ENCODE measurements at places on chromosomes 4 and X. TPM values are rescaled to one million over a fixed set of nuclear protein-coding genes. Genes with fewer than 3 reads are reported as not detected.

Gene CCDC160
- total RNA-seq, result not detected

Gene PRRG3
- total RNA-seq, result 1.1 TPM

Gene FGFBP1
- total RNA-seq, result 178 TPM

Gene MCUB
- 57.4 TPM for total RNA-seq

Gene SHROOM2
- total RNA-seq, result 10.7 TPM

Gene CENPVL2
- not detected for total RNA-seq

Gene TBX22
- not detected for total RNA-seq

Gene NEUROG2
- total RNA-seq, result not detected

Gene LRAT
- total RNA-seq, result 0.11 TPM

GRCh38 chrX:19709812-19710518 is 177.4 kb downstream of the SH3KBP1 start:
- DNase-seq, result no peak
- no peaks in the 10 kb centered on the region for H3K36me3 ChIP-seq

- H3K36me3 ChIP-seq, result no peaks in the 10 kb centered on the region
- no peak overlapping the region for H3K4me3 ChIP-seq
- no peaks in the 10 kb centered on the region for H3K27me3 ChIP-seq
- H3K27ac ChIP-seq, result no peak overlapping the region
Measured at GRCh38 chr4:79662651-79663050, 254.6 kb upstream of the GK2 start.

DNA sequence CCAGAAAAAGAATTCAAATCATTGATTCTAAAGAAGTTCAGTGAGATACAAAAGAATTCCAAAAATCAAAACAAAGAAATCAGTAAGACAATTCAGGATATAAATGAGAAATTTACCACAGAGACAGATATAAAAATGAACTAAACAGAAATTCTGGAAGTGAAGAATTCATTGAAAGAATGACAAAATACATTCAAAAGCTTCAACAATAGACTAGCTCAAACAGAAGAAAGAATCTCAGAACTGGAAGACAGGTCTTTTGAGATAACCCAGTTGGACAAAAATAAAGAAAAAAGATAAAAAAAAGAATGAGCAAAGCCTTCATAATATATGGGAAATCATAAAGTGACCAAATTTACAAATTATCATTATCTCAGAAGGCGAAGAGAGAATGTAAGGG is 41.7 kb downstream of the CD99L2 start:
- DNase-seq, result no peak
- no peaks in the 10 kb centered on the region for H3K36me3 ChIP-seq
- H3K4me1 ChIP-seq, result no peaks in the 10 kb centered on the region

DNA sequence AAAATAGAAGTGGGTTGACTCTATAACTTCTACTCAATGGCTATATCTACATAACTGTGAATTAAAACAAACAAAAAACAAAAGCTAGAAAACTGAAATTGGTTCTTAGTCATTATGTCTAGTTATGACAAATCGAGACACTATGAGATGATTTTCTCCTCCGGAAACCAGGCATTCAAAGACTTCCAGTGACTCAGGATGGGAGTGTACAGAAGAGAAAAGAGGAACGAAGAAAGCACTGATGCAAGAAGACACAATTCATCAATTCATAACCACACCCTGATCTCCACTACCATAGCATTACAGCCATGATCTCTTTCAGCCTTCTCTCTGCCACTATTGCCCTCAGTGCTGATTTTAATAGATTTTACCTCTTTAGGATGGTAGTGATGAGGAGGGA is 253.6 kb downstream of the CBLL2 start:
- no peak overlapping the region for H3K4me3 ChIP-seq
- no peak overlapping the region for H3K27ac ChIP-seq
- DNase-seq, result no peak
- no peaks in the 10 kb centered on the region for H3K27me3 ChIP-seq
- no peaks in the 10 kb centered on the region for H3K4me1 ChIP-seq
- no peaks in the 10 kb centered on the region for H3K36me3 ChIP-seq

GRCh38 chr4:152072906-152073305 is 312.1 kb upstream of the GATB start:
- H3K4me1 ChIP-seq, result peaks cover 5% of the 10 kb centered on the region
- H3K36me3 ChIP-seq, result no peaks in the 10 kb centered on the region
- no peaks in the 10 kb centered on the region for H3K27me3 ChIP-seq
- no peak for DNase-seq
- no peak overlapping the region for H3K4me3 ChIP-seq

DNA sequence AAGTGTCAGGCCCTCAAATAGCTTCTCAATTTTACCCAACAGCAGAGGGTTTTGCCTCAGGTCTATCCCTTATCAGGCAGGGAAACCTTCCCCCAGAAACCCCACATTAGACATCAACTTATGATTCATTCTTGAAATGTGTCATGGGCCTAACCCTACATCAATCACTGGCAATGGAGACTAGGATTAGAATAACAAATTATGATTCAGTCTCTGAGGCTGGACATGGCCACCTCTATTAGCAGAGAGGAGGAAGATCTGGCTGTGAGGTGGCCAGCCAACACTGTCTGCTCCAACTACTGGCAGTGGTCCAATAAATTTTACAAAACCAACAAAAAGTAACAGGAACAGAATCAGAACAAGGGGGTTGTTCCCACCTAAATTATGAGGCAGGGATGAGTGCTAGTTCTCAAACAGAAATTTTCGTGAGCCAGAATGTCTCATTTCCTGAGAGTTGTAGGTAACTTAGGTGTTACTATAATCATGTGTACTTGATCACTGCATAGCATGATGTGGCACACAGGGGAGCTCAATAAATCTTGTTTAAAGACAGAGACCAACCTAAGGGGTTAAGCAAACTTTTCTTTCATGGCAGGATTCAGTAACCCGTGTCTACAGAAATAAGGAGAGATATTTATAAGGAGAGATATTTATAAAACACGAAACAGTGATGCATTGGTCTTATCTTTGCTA is 126.8 kb downstream of the NFKB1 start:
- H3K4me3 ChIP-seq, result no peak overlapping the region
- DNase-seq, result no peak
- peaks cover under 1% of the 10 kb centered on the region for H3K36me3 ChIP-seq
- no peak overlapping the region for H3K27ac ChIP-seq
- no peaks in the 10 kb centered on the region for H3K27me3 ChIP-seq
- H3K4me1 ChIP-seq, result peaks cover 4% of the 10 kb centered on the region

DNA sequence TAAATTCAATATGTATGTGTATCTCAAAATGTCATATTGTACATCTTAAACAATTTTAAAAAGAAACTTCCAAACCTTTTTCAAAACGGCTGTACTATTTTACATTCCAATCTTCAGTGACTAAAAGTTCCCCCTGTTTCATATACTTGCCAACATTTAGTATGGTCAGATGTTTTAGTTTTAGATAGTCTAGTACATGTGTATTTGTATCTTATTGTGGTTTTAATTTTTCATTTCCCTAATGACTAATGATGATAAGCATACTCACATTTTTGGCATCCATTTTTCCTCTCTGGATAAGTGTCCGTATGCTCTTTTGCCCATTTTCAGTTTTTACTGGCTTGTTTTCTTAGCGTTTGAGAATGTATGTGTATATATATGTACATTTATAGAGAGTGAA is 212.2 kb upstream of the MAGEB18 start:
- H3K27me3 ChIP-seq, result no peaks in the 10 kb centered on the region
- no peaks in the 10 kb centered on the region for H3K4me1 ChIP-seq
- H3K4me3 ChIP-seq, result no peak overlapping the region

DNA sequence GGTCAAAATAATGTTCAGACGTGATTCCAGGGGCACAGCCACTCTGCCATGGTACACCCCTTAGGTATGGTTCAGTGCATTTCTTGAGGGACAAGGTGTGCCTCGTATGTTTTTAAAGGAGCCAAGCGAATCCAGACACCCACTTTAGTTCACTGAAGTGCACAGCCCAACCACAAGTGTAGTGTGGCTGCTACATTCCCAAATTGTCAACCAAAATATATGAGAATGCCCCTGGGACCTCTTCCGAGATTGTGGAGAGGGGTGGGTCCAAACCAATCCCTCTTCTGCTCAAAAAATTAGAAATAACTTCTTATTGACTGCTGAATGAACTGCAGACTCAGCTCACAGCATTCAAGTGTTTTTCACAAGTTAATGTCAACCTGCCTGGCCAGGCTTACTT is 7.4 kb upstream of the BRS3 start:
- no peaks in the 10 kb centered on the region for H3K27me3 ChIP-seq
- no peak overlapping the region for H3K27ac ChIP-seq
- H3K4me3 ChIP-seq, result no peak overlapping the region
- no peak for DNase-seq
- H3K36me3 ChIP-seq, result no peaks in the 10 kb centered on the region
